ENCODE measurements at places on chromosomes 12 and 14.

DNA sequence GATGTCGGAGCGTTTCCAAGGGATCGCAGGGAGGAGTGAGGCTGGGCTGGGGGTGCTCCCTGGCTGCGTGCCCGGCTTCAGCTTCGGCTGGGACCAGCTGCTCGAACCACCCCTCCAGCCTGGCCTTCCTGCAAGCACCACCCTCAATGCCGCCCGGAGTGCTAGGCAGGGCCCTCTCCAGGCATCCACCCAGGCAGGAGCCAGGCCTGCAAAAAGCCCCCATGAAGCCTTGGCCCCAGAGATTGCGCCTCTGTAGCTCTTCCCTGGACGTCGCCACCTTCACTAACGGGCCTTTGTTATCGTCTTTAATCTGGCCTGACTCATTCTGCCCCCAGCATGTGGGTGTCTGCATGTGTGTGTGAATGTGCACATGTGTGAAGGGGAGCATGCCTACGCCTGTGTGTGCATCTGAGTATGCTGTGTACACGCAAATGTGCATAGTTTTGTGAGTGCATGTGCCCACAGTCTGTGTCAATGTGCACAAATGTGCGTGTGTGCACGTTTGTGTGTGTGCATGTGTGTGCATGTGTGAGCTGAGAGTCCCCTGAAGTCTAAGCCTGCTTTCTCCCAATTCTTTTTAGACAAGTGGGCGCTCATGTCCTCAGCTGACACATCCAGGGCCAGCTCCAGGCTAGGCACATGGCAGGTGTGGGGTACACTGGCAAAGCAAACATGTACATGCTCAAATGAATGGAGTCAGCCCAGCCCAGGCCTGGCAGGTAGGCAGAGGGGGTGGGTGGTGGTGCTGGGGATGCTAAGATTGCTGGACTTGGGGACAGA, 195.4 kb upstream of the C14orf180 start:
- no peak for DNase-seq

DNA sequence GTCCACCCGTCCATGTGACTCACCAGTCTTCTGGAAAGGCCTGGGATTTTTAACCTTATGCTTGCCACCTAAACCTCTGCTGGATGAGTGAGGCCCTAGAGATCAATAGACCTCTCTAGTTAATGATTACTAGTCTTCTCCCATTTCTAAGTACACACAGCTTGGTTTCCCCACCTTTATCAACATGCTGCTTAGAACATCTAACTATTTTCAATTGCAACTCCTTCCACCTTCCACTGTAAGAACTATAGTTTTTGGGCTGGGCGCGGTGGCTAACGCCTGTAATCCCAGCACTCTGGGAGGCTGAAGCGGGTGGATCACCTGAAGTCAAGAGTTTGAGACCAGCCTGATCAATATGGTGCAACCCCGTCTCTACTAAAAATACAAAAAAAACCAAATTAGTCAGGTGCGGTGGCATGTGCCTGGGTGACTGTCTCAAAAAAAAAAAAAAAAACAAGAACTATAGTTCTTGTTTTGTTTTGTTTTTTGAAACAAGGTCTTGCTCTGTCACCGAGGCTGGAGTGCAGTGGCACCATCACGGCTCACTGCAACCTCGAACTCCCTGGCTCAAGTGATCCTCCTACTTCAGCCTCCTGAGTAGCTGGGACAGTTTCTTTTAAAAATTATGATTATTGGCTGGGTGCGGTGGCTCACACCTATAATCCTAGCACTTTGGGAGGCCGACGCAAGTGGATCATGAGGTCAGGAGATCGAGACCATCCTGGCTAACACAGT, 18.7 kb upstream of the MDM2 start:
- DNase-seq = no peak

DNA sequence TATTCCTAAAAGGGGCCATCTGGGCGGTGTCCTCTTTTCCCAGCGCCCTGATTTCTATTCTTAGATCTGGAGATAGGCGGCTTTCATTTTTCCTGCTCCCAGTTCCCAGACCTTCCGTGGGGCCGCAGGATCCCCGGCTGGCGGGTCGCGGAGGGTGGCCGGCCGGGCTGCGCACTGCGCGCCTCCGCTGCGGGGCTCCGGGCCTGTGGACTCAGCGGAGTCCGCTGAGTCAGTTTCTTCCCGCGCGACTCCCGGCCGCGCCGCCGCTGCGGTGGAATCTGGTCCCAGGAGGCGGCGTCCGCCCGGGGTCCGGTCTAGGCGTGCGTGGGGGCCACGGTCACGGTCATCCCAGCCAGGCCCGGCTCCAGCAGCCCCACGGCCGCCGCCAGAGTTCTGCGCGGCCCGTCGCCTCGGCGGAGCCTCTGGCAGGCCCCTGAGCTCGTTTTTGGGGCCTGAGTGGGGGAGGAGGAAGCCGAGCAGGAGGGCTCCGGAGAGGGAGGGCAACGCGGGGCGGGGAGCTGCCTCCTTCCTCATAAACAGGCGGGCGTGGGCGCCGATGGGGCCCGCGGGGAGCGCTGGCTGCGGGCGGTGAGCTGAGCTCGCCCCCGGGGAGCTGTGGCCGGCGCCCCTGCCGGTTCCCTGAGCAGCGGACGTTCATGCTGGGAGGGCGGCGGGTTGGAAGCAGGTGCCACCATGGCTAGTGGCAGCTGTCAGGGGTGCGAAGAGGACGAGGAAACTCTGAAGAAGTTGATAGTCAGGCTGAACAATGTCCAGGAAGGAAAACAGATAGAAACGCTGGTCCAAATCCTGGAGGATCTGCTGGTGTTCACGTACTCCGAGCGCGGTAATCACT, at the start of gene LRRK2:
TSS of gene LRRK2 (plus strand) at position 559 of the 853 bp plus-strand sequence. CDS start at position 694, 135 bp downstream.
- peak; percentile 92 for DNase-seq

GRCh38 chr12:30691122-30691879, 4.4 kb downstream of the IPO8 start:
- no peak for DNase-seq

GRCh38 chr12:69254046-69254445, 14.7 kb downstream of the CPSF6 start:
- no peak for DNase-seq

DNA sequence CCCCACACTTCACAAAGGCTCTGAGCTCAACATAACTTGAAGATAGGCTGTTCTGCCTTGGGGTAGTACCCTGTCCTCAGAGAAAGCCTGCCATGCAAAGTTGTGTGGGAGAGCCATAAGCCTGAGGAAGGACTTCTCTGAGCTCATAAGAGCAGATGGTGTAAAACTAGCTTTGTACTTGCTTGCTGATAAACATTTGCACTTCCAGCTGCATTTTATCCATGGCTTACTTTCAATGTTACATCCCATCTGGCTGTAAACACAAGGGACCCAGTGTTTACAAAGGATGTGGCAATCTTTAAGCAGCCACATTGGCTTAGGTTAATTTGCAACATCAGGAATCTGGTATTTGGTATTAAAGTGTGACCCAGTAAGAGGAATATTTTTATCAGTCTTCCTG, 258.1 kb downstream of the IPO8 start:
- no peak for DNase-seq

- DNase-seq = no peak
Measured at GRCh38 chr12:102883204-102883799, 33.7 kb downstream of the PAH start.
